Ureter (tissue), 1 donor: ENCODE measurements at places on chromosomes 6 and 20. TPM values are rescaled to one million over a fixed set of nuclear protein-coding genes. Genes with fewer than 3 reads are reported as not detected.

TRIM40 gene
- not detected for total RNA-seq

DEFB114 gene
- not detected for total RNA-seq

RAB44 gene
- total RNA-seq, result 1.0 TPM

UBR2 gene
- 36.8 TPM for total RNA-seq

SYCP2 gene
- total RNA-seq, result 3.2 TPM

ADAT2 gene
- total RNA-seq, result 19.7 TPM

GABRR1 gene
- not detected for total RNA-seq

NECAB3 gene
- 38.6 TPM for total RNA-seq

SYCP2L gene
- 0.26 TPM for total RNA-seq

TRIM10 gene
- total RNA-seq, result not detected

WFDC10B gene
- total RNA-seq, result 1.9 TPM

SMOC2 gene
- 26.1 TPM for total RNA-seq

LHFPL5 gene
- total RNA-seq, result not detected

PCK1 gene
- 0.57 TPM for total RNA-seq

DNA sequence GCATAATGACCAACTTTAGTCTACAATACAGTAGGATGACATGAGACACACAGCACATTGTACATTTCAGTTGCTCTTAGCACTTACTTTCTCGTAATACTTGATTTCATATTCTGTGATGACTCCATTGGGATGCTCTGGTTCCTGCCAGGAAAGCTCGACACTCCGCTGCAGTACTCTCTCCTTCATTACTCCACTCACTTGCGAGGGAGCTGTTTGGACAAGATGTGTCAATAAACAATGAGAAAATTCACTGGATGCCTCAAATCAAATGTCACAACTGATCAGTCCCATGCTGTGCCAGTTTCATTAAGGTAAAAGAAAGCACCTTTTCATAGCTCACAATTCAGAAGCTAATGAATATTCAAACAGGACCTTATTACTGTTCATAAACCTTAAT, 147.1 kb downstream of the EPHA7 start:
- DNase-seq, result no peak

GRCh38 chr6:70110126-70111022, 192.5 kb downstream of the COL9A1 start:
- no peak for DNase-seq

GRCh38 chr6:31954511-31954910, 4.3 kb downstream of the NELFE start:
- DNase-seq, result no peak

DNA sequence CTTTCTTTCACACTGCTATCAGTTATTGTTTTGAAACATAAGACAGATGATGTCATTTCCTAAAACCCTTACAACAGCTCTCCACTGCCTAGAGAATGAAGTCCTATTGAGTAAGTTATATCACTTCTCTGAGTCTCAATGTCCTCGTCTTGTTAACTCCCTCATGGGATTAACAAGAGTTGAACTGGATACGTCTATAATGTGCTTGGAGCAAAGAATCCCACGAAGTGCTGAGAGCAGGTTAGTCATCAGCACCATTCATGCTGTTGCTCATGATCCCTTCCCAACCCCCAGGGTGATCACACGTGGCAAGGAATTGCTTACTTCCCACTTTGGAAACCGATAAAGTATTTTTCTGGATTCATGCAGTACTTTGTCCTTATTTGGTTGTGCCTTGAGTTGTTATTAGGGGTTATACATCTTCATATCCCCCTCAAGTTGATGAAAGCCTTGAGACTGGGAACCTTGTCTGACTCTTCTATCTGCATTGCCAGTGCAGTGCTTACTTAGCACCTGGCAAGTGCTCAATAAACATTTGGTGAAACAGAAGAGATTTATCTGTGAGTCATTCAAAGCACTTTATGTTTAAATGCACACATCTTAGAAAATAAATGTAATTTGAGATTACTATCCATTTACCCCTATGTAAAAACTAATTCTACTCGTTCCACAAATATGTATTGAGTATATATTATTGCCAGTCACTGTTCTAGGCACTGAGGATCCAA, 487.5 kb downstream of the EPM2A start:
- no peak for DNase-seq

GRCh38 chr6:40714576-40715564, 127.7 kb upstream of the LRFN2 start:
- no peak for DNase-seq

DNA sequence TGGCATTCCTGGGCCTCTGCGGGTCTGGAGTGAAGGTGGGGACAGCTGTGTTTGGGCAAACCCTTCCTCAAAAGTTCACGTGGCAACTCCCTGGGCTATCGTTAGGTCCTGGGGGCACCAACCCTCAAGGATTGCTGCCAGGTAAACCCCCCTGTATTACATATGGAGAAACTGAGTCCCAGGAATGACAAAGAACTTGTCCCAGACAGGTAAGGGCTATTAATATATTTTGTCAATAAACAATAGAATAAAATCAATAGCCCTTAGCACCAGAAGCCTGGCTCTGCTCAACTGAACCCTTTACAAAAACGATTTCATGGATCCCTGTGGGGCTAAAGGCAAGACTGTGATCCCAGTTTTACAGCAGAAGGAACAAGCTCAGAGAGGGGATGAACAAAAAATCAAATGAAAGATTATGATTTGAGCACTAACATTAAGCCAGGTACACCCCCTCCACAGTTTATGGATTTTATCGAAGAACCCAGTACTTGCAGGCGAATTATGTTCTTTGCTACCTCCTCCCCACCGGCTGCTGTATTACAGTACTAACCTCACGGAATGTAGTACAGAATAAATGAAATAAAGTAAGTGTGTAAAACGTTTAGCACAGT, 2.7 kb downstream of the ID1 start:
- DNase-seq, result no peak

DNA sequence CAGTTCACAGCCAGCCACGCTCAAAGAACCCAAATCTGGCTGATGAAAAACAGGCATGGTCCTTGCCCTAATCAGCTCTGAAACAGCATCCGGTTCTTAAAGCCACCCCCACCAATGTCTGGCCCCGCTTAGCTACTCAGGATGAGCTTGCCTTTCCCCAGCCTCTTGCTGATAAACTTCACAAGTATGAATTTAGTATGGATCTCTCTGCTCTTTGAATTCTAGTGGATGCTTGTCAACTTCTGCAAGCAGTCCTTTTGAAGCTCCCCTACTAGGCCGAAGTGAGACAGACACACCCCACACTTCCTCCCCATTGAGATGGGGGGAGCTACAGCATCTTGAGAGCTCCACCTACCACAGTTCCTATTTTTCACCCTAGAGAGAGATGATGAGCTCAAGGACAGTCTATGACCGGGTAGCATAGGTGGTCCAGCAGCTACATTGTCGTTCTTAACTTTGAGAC, 36.7 kb downstream of the EBF4 start:
- DNase-seq, result no peak

- DNase-seq, result no peak
Measured at GRCh38 chr20:64231621-64232550, 23.7 kb upstream of the PCMTD2 start.

DNA sequence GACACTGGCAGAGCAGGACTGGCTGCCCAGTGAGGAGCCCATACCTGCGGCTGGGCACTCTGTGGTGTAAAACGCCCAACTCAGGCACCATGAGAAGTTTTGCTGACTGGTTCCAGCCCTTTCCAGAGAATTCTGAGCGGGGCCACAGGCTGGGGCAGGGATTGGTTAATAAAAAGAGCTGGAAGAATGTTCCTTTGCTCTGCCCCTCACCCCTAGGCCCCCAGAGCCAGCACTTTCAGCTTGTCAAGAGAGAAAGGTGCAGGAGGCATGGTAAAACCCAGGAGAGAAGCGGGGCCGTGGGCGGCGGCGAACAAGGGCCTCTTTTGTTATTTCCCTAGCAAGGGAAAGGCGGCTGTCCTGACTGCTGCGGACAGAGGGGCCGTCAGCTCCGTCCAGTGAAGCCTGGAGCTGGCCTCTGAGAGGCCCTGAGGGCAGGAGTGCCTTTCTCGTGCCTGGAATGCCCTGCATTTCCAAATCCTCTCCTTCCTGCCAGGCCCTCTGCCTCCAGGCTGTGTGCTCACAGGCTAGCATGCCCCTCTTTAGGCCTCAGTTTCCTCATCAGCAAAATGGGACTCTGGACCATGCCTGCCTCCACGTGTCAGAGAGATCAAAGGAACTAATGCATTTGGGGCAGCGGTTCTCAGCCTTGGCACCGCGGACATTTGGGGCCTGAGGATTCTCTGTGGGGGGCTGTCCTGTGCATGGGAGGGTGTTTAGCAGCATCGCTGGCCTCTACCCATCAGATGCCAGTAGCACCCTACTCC, 12.9 kb downstream of the SLC13A3 start:
- no peak for DNase-seq

DNA sequence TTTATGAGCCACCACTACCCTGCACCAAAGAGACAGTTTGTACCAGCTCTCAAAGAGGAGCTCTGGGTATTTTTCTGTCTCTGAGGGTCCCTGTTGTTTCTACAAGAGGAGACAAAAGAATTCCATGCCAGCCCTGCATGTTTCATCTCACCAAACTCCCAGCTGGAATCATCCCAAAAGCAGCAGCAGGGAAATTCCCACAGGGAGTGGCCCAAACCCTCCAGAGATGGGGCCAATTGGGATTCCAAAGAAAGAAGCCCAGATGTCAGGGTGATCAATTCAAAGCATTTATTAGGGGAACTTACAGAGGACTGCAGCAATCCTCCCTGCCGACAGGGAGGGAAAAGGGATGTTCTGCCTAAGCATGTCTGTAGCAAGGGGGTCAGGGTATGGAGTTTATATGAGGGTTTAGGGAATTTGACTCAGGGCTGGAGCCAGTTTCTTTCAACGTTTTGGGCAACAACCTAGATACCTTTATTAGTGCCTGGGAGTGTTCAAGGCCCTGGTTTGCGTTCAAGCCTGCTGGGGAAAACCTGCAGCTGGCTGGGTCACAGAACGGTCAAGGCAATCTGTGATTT, 47.2 kb downstream of the MUC22 start:
- no peak for DNase-seq

- peak; percentile 78 for DNase-seq
Measured at GRCh38 chr6:136290410-136291010, 864 bp upstream of the BCLAF1 start.

GRCh38 chr20:3612795-3613572, 50.2 kb downstream of the GFRA4 start:
- no peak for DNase-seq

GRCh38 chr20:63502671-63503172, 3.8 kb upstream of the EEF1A2 start:
- no peak for DNase-seq

GRCh38 chr6:4677751-4678065, 98.5 kb upstream of the CDYL start:
- no peak for DNase-seq

DNA sequence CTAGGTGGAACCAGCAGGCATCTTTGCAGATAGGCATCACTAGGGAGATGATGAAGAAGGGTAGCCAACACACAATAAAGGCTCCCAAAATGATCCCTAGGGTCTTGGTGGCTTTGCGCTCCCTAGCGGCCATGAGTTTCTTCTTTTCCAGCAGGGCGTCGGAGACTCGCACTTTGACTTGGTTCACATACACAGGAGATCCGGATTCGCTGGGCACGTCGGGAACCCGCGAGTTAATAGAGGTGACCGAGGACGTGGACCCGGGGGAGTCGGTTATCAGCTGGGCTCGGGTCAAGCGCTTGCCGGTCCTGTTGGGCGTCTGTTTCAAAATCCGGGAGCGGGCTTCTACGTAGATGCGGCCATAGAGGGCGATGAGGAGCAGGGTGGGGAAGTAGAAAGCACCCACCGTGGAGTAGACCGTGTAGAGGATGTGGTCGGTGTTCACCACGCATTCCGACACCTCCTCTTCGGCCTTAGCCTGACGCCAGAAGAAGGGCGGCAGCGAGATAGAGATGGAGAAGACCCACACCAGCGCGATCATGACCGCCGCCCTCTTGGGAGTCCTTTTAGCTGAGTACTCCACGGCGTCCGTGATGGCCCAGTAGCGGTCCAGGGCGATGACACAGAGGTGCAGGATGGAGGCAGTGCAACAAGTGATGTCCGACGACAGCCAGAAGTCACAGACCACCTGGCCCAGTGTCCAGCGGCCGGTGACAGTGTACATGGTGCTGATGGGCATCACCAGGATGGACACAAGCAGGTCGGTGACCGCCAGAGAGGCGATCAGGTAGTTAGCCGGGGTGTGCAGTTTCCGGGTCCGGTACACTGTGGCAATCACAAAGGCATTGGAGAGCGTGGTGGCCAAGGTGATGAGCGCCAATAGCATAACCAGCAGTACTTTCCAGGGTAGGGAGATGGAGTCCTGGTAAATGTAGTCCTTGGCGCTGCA, 658 bp downstream of the HTR1B start:
- no peak for DNase-seq

DNA sequence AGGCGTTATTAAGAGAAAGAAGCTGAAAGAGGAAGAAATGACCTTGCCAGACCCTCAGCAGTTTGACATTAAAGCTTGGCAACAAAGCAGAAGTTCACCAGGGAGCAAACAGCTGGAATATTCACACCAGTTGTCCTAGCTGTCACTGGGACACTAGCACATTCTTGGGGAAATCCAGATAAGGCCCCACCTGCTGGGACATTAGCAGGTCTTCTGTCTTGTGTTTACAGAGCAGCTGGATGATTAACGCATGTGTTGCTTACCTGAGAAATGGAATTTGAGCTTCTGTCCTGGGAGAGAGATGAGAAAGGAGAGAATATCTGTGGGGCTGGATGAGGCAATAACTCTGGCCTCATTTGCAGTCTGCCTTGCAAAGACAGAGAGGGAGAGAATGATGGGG, 137.6 kb upstream of the RIN2 start:
- no peak for DNase-seq

DNA sequence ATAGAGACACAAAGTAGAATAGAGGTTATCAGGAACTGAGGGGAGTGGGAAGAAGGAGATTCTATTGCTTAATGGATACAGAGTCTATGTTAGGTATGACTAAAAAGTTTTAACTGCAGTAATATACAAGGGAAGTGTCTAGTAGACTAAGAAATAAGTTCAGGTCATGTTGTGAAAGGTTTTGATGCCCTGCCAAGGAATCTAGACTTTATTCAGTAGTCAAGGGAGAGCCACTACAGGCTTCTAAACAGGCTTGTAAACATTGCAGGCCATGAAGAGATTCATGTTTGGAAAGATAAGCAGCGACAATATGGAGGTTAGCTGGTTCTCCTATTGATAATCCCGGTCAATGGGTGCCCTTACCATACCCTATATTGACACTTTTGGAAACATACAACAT, 352.8 kb upstream of the SOX4 start:
- DNase-seq, result no peak

DNA sequence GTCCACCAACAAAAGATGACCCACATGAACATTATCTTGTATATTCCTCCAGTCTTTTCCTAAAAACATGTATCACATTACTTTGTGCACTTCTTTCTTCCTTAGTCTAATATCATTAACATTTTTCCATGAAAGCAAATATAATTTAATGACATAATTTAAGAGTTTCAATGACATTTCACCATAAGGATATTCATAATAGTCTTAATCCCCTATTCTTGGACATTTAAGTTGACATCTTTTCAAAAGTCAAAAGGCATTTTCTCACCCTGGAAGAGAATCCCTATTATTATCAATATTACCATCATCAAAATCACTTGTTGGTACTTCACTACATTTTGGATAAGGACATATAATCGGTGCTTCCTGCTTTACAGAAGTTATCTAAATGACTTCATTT, 31.3 kb downstream of the EPHA7 start:
- no peak for DNase-seq
